ENCODE measurements at places on chromosomes 16 and 17.
A peak's percentile ranks its signal among the peaks of the same experiment; 100 is the strongest.

- DNase-seq = no peak
These were observed 30.0 kb downstream of the ANKFY1 start for GRCh38 chr17:4233668-4234258.

DNA sequence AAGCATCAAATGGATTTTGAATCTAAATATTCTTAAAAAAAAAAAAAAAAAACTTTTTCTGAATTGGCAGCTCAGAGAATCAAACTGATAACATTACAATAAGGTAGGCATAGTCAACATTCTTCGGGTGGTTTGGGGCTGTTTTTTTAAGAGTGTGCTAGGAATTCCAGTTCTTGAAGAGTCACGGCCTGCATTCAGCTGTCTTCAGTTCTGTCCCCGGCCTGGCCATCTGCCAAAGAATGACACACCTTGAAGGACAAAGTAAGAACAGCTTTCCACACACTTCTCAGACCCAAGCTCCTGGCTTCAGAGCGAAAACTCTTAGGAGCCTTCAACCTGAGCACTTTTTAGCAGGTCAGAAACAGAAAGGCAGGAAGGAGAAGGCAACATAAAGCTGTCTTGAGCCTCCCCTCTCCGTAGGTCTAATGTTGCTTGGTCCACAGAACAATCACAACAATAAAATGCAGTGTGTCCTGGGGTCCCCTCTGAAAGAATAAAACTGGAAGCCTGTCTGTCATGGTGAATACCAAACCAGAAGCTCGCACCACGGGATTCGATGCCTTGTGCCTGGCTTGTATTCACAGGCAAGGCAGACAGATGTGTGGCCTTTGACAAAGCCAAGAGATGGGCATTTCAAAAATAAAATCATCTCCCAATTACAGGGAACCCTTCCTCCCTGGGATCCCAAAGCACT is 524.4 kb upstream of the ZFHX3 start:
- no peak for DNase-seq

DNA sequence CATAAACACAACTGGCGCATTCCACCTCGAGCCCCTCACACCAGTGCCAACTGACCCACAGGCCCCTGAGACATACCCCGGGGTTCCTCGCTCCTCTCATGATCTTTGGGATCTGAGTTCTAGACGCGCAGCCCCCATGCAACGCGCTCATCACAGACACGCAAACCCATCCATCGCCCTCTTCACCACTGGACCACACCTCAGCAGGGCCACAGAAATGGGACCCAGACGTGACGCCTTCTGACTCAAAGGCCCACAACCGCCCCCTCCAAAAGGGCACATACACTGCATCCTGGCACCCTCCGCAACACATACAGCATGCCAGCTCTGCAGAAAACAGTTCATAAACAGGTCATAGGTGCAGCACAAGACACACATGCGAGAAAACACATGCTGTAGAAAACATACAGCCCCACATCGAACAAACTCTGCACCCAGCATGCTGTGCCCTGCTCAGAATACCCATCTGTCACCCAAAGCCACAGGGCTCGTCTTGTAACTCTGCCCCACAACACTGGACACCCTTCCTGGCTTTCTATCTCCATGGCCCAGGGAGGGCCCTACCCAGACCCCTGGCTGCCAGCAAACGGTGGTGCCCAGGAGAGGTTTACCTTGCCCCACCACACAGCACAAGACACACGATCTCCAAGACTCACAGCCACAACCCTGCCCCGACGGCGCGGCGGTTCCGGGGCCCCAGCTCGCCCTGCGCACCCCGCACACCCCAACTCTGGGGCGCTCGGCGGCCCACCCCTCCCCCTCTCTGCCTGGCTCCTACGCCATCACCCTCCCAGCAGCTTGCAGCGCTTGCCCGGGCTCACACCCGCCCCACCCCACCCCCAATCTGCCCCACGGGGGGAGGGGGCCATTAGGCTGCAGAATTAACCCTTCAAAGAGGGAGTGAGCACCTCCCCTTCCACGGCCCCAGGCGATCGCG is 887 bp downstream of the ZBTB4 start:
- DNase-seq = peak; percentile 51

DNA sequence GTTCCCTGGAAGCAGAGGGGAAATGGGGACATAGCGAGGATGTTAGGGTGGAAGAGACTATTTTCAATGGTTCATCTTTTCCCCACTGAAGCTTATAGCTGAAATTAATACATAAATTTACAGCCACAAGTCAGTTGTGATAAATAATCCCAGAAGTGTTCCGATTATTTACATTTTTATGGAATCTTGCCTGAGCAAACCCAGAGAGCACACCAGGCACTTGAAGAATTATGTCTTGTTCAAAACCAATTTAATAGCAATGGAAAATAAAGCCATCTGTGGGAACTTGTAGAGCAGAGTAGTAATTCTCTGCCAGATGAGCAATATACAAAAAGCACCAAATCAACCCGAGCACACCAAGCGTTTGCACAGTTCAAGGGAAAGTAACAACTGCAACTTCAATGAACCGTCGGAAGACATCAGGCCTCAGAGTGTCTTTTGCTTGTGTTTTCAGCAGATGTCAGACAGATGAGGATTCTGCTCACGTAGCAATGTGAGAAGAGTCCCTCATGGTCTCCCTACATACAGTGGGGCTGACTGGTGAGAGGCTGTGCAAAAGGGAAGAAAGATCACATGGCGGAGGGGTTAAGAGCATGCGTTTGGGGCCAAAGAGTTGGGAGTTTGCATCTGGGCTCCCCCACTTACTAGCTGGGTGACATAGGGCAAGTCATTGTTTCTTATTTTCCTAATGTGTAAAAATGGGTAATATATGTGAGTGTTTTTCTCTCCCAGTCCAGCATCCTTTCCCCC is 148.7 kb upstream of the HS3ST2 start:
- no peak for DNase-seq

GRCh38 chr17:31476525-31477416 is 85.3 kb downstream of the RAB11FIP4 start:
- no peak for DNase-seq

DNA sequence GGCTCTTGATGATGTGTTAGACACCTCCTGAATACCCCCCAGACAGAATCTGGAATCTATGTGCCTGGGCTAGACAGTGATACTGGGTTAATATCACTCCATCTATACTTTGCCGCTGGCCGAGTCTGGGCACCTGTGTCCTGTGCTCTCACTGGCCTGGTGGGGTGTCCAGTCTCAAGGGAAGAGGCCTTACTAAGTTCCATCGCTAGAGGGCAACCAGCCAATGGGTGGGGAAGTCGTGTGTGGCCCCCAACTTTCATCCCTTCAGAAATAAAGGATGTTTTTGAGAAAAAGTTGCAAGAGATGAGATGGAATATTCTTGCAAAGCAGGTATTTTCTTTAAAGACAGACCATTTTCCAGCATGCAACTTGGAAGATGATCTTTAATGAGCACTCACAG is 1.6 kb upstream of the GLP2R start:
- no peak for DNase-seq

- DNase-seq = no peak
These were observed 20.1 kb downstream of the GID4 start for GRCh38 chr17:18059283-18059682.

DNA sequence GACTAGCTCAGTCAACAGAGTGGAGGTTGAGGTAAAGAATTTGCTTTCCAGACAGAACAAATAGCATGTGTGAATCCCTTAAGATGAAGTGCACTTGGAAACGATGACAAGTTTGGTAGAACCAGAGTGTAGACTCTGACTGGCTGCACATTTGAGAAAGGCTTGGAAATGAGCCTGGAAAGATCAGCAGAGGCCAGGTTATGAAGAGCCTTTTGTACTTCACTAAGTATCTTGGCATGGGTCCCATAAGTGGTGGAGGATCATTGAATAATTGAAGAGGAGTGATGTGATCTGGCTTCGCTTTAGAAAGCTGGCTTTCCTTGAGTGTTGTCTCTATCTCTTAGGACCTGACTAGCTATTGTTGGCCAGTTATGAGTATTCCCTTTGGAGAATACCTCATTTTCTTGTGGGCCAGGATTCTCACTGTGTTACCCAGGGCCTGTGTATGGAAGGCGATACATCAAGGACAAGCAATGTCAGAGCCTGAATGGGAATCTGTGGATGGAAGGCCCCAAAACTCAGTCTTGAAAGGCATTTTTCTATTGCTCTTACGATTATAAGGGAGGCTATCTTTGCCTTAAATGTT is 329.8 kb downstream of the UTP18 start:
- DNase-seq = no peak

DNA sequence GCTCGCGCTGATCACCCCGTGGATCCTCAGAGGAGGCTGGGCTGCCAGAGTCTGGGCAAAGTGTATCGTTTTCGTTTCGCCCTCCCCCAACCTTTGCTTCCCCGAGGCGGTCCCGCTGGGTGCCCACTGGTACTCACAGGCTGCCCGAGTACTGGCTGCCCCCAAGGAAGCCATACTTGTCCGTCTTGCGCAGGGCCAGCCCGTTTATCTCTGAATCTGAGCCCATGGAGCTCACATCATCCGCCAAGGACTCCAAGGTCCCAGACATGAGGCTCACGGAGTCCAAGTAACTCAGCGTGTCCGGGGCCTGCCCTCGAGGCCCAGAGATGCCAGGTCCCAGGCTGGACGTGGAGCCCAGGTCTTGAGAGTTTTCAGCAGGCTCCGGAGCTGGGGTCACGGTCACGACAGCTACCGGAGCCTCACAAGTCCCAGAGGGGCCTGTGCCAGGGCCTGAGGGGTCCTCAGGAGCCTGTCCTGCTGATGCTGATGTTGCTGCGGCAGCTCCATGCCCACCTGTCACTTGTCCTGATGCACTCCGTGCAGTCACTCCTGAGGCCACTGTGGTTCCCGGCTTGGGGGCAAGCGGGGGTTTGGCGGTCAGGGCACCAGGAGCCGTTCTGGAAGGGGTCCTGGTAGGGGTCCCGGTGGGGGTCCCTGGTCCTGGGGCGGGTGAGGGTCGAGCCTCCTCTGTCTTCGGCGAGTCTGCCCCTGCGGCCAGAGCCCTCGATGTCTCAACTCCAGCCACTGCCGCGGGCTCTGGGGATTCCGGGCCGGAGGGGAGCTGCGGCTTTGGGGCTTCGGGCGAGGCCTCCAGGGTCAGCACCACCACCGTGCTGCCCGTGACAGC is 980 bp downstream of the TBC1D10B start:
- no peak for DNase-seq

- no peak for DNase-seq
These were observed 11.0 kb downstream of the CSF3 start for GRCh38 chr17:40025991-40026815.

Measured in amygdala (tissue), 56 donors.